Hindlimb muscle (tissue), 1 donor: ENCODE measurements at places on chromosomes 12 and 14. TPM values are rescaled to one million over a fixed set of nuclear protein-coding genes. Genes with fewer than 3 reads are reported as not detected.

Gene SERPINA3
- not detected for polyA plus RNA-seq

DNA sequence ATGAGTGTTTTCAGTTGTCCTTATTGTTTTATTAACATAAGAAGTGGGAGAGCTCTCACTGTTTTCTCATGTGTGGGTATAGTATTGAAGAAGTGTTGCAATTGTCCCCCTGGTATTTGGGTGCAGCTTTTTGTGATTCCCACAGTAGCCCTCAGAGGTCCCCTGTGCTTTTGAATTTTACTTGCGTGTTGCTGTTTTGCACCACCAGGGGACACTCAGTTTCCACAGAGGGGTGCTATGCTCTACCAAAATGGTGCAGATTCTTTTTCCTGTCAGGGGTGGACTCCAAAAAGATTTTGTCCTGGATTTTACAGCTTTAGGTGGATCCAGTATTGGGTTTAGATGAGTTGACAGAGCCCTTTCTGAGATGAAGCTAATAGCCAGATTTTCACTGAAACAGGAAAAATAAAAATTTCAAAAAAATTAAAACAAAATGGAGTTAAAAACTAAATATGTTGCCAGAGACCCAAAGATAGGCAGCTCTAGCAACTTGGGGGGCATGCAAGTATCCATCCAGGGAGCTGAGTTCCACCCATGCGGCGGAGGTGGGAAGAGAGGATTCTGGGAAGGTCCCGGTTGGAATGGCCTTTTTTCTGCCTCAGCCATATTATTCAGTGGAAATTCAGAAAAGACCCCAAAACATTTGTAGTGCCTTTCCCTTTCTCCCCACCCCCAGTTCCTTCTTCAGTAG lies 50.2 kb downstream of the TTLL5 start:
- DNase-seq, result no peak

GRCh38 chr12:92339198-92339821 lies 193.7 kb upstream of the BTG1 start:
- DNase-seq, result no peak

GRCh38 chr12:29499235-29499634 lies 1.7 kb upstream of the OVCH1 start:
- no peak for DNase-seq

- DNase-seq, result no peak
Observed at GRCh38 chr12:131380965-131381705, 329.8 kb upstream of the SFSWAP start.
